ENCODE measurements at places on chromosomes 12 and 14. TPM values are rescaled to one million over a fixed set of nuclear protein-coding genes. Genes with fewer than 3 reads are reported as not detected.

FAM222A gene
- total RNA-seq: 0.89 TPM

TSPAN19 gene
- total RNA-seq: not detected

- peak; percentile 8 for DNase-seq
Measured at GRCh38 chr14:72844524-72844923, 49.4 kb downstream of the DPF3 start.

DNA sequence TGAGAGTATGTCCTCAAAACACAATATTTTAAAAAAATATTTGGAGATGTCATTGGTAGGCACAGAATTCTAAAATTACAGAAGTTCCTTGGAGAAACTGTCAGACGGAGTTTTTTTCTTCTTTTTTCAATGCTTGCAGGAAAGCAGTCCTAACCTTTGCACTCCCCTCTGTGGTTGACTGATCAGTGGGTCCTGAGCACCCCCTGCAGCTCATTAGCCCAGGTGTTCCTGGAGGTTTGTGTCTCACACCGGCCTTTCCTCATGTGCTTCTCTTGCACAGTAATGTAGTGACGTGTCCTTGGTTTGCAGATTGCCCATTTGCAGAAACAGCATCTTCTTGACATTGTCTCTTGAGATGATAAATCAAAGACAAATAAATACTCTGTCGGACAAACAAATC, 513.0 kb downstream of the TMEM121 start:
- DNase-seq: peak; percentile 6

Data from M059J (cell line).